ENCODE measurements at places on chromosomes 4 and X.

GRCh38 chr4:177862541-177863176 lies 420.4 kb upstream of the AGA start:
- DNase-seq = no peak

GRCh38 chr4:88106205-88106604 lies 52.2 kb downstream of the ABCG2 start:
- no peak for DNase-seq

GRCh38 chr4:181566490-181566889 lies 676.7 kb upstream of the TENM3 start:
- DNase-seq = no peak

- no peak for DNase-seq
Measured at GRCh38 chrX:135981010-135981409, 4.2 kb upstream of the SLC9A6 start.

DNA sequence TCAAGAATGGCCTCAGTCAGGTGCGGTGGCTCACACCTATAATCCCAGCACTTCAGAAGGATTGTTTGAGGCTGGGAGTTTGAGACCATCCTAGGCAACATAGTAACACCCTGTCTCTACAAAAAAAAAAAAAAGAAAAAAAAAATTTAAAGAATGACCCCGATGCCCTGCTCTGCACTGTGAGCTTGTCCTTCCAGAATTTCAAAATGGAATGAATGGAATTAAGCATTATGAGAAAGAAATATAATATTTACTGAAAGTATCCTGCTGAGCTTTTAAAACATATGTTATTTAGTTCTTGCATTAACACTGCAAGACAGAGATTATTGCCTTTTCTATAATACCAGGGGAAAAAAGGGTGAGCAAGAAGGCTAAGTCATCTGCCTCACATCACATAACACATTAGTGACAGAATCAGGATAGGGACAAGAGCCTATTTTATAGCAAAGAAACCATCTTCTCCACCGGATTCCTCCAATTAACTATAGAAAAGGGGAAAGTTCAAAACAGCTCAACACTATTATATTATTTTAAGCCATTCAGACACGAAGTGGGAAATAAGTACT lies 41.9 kb upstream of the GAB1 start:
- DNase-seq = no peak

GRCh38 chr4:71198958-71199357 lies 139.9 kb upstream of the SLC4A4 start:
- DNase-seq = no peak

DNA sequence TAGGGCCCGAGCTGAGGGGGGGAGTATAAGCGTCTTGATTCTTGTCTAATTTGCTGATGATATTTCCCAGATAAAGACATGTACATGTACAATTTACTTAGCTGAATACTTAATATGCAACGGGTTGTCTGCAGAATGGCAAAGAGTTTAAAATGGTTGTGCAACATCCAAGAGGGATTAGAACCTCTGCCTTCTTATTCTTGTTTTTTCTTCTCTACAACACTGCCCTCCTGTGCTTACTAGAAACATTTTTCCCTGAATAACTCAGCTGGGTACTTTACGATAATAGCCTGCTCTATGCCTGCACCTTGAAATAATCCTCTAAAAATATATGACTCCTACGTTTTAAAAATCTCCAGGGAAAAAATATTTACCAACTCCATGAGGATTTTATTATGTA lies 41.8 kb downstream of the INTS12 start:
- DNase-seq = no peak

- DNase-seq = no peak
Measured at GRCh38 chr4:2634014-2634413, 97.6 kb downstream of the FAM193A start.

- no peak for DNase-seq
Measured at GRCh38 chrX:1661048-1661921, 46.4 kb downstream of the ASMT start.

DNA sequence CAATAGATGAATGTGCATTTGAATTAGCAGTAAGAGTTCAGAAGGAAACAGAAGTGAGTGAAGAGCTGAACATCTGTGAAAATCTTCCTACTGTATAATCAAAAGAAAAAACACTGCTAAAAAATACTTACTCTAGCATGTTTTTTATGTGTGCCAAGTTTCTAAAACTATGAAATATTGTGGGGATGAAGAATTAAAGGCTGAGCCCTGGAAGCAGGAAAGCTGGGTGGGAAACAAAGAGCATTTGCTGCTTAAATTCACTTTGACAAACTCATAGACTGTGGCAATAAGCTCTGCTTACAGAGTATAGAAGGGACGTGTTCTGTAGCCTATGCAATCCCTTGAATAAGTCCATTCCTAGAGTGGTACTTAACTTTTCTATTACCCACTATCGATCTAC lies 261.7 kb downstream of the ANKRD50 start:
- DNase-seq = no peak

DNA sequence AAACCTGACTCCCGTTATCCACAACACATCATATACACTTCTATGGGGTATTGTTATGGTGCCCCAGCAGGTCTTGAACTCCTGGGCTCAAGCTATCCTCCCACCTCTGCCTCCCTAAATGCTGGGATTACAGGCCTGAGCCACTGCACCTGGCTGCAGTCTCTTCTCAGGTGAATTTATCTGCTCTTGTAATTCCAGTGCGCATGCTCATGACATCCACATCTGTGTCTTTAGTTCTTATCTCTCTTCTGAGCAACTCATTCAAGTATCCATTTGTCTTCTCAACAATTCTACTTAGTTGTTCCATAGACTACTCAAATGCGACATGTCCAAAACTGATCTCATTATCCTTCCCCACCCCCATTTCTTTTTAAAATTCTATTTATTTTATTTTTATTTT lies 20.5 kb upstream of the MID2 start:
- DNase-seq = no peak

DNA sequence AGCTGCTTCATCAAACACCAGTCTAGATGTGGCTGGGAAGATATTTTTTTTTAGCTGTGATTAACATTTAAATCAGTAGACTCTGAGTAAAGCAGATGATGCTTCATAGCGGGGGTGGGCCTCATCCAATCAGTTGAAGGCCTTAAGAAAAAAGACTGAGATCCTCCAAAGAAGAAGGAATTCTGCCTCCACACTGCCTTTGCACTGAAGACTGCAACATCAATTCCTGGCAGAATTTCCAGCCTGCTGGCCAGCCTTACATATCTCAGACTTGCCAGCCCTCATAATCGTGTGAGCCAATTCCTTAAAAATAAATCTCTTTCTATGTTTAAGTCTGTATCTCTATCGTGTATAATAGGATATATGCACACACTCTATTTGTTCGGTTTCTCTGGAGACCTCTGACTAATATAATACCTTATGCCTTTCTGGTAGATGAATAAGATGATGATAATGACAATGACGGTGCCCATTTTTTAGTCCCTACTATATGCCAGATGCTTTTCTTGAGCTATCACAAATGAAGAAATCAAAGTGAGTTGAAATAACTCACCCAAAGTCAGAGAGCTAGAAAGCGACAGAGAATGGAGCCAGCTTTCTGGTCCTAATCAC lies 66.1 kb upstream of the SOD3 start:
- no peak for DNase-seq
